ENCODE measurements at places on chromosomes 5 and 9.

- peak; percentile 5 for DNase-seq
Measured at GRCh38 chr9:71097671-71098070, 23.8 kb downstream of the TRPM3 start.

DNA sequence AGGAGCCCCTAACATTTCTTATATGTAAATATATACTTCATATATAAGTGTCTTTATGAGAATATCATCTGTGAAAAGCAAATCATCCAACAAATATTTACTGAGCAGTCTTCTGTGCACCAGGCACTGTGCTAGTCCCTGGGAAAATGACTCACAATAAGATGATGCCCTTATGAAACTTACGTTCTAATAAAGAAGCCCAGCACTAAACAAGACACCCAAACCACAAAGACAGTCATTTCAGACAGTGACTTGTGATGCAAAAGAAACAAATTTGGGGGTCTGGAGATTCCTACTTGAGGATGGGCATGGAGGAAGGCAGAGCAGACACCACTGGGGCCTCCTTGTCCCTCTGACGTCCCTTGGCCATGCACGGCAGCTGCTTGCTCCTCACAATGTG lies 30.6 kb upstream of the PPP1R2B start:
- DNase-seq, result no peak

DNA sequence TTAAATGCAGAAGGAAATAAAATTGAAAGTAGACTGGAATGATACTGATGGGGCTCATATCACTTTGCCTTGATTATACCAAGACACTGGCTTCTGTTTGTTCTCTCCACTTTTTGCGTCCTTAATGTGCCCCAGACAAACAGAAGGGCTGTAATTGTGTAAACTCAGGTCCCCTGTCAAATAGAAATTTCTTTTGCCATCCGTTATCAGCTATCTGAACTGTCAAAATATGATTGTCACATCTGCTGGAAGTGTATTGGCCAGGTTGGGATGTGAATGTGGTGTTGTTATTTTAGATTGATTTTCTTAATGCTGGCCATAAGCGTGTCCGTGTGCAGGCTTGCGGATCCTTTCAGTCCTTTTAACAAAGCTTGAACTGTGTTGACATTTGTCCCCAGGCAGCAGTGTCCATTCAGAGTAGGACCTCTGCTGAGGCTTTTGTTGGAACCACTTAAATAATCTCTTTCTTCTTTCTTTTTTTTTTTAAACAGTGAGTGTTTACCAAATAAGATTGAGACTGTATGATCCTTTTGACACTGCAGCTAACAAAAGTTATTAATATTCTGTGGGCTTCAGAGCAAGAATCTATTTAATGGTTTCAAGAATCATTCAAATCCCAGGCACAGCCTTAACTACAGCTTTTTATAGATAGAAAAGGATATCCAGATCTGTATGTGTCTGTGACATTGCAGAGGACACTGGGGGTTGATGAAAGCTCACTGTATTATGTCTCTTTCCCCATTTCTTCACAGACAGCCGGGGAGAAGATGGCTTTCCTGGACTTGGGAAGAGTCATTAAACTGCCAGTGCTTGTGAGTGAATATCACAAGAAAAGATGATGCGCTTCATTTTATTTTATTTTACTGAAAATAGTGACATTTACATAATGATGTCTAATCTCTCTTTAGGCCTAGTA lies 171.7 kb downstream of the ZNF608 start:
- DNase-seq, result no peak

- DNase-seq, result no peak
Measured at GRCh38 chr5:16192311-16192710, 12.7 kb upstream of the MARCHF11 start.

DNA sequence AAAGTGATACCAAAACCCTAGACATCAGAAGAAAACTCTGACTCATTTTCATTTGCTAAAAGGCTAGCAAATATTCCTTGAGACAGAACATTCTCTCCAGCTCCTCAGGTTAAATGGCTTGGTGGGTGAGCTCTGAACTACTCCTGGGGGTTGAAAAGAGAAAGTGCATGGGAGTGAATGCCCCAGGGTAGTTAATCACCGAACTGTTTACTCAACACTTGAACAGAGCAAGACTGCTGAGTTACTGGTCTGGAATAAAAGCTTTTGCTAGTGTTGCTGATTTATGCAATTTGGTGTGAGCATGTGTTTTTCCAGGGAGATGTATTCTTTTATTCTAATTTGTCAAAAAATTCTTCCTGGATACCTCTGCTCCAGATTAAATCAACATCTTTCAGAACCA lies 88.3 kb upstream of the PRDM9 start:
- DNase-seq, result no peak

DNA sequence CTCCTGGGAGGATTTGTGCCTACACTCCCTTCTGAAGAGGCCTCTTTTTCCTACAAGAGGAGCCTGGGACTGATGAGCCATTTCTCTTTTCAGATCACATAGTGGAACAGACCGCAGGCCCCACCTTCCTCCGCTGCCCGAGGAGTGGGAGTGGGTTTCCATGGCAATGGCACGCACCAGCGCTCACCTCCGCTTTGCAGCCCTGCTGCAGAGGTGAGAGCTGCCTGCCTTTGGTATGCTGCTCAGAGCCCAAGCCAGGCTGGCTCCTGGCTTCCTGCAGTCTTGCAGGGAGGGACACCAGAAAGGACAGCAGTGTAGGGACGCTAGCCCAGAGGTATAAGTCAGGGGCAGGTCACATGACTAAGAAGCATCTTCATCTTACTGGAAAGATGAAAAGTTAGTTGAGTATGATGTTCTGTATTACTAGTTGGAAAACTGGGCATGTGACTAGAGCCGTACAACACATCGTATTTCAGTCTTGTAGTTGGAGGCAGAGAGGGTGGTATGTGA lies 12.4 kb downstream of the PTTG1 start:
- DNase-seq, result no peak

DNA sequence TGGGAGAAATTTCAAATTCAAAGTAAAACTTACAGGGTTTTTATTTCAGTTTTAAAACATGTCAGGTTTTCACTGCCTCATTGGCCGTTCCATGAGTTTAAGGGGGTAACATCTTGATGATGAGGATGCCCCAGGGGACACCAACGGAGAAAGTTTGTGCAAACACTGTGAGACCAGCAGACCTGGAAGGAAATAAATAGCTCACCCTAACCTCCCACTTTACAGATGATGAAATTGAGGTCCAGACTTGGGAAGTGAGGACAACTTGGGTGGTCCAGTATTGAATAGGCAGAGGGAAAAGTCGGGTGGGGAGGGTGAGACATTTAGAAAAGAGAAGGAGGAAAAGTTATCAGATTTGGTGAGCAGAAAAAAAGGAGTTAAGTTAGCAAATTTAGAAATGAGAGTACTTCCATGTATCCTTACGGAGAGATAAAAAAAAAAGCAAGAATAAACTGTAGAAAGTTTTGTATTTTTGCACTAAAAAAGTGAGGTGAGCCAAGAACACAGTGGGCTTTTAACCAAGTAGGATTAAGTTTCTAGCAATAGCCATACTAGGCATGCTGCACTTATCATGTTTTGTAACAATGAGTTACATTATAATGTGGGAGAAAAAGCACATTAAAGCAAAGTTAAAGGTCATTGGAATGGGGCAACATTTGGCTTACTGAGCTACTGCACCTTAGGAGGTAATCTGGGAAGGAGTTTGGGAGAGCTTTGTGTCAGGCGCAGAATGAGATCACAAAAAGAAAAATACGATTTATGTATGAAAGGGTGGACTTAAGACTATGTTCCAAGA lies 125.1 kb downstream of the GAS1 start:
- no peak for DNase-seq

DNA sequence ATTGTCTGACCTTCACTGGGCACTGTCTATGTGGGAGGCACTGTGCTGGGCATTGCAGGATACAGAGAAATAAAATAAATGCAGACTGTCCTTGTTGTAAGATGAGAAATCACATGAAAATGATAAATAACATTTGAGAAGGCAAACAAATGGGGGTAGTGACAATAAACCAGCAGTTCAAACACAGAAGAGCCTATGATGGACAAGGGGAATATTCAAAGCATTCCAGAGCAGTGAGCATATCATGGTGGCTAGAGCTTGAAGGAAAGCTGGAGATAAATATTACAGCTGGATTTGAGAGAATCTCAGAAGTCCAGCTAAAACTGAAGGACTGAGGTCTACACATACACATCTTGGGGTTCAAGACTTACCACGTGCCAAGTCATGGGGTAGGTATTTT lies 209.9 kb downstream of the ASTN2 start:
- no peak for DNase-seq

- no peak for DNase-seq
Measured at GRCh38 chr5:124285071-124285470, 461.4 kb downstream of the ZNF608 start.

DNA sequence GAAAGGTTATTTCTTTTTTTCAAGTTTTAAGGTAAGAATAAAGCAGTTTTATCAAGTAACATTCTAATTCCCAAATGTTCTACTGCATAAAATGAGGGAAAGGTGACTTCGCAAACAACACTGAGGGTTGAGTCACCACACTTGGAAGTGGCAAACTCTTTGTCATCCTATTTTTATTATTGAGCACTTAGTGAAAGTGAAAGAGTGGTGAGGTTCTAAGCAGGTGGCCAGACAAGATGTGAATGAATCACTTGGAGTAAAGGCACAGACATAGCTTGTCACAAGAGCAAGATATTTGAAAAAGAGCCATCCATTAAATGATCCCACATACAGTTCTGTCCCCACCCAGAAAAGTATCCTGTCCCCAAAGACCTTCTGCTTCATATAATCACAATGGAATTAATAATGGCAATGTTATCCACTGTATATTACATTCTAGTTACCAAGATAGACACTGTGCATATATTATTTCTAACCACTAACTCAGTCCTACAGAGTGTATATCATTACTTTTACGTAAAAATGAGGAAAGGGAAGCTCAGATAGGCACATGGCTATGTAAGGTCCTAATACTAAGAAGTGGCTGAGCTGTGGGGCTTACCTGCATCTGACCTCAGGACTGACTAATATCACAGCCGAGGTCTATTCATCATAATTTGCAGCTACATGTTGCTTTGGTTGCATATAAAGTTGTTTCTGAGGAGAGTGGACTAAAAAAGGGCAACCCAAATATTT lies 730.4 kb upstream of the MEF2C start:
- peak; percentile 8 for DNase-seq

DNA sequence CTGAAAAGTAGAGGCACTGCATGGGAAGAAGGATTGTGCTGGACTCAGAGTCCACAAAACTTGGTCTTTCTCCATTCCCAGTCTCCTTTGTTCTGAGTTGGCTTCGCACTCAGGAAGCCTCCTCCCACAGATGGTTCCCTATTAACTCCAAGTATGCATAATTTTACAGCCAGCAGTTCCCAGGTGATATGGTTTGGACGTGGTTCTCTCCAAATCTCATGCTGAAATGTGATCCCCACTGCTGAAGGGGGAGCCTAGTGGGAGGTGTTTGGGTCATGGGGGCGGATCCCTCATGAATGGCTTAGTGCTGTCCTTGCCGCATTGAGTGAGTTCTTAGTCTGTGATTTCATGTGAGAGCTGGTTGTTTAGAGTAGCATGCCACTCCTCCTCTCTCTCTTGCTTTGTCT lies 86.6 kb downstream of the FEM1C start:
- no peak for DNase-seq

- no peak for DNase-seq
Measured at GRCh38 chr5:134420343-134420742, 8.7 kb upstream of the CDKN2AIPNL start.

- no peak for DNase-seq
Measured at GRCh38 chr5:112143690-112144089, 275.4 kb downstream of the EPB41L4A start.

DNA sequence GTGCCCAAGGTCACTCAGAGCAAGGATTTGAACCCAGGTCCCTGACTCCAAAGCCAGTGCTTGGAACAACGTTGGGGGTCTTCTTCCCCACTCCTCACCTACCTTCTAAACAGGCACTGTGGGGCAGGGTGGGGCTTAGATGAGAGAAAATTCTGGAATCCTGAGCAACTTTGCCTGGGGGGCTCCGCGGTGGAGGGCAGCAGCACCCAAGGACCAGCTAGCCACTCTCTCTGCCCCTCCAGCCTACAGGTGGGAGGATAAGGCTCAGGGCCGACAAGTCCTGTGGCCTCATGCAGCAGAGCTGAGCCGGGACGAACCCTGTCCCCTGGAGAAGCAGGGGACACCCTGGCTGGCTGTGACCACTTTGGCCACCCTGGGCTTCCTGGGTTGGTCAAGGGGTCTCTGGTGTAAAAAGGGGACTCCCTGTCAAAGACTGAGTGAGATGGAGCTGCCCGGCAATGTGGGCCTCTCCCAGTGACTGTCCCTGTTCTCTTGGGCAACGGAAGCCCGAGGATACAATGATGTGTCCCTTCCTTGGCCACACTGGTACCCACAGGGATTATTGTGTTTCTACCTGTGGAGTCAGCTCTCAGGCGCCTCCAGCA lies 26.5 kb downstream of the CEL start:
- DNase-seq, result no peak

- no peak for DNase-seq
Measured at GRCh38 chr5:308672-309271, 12.7 kb upstream of the AHRR start.

DNA sequence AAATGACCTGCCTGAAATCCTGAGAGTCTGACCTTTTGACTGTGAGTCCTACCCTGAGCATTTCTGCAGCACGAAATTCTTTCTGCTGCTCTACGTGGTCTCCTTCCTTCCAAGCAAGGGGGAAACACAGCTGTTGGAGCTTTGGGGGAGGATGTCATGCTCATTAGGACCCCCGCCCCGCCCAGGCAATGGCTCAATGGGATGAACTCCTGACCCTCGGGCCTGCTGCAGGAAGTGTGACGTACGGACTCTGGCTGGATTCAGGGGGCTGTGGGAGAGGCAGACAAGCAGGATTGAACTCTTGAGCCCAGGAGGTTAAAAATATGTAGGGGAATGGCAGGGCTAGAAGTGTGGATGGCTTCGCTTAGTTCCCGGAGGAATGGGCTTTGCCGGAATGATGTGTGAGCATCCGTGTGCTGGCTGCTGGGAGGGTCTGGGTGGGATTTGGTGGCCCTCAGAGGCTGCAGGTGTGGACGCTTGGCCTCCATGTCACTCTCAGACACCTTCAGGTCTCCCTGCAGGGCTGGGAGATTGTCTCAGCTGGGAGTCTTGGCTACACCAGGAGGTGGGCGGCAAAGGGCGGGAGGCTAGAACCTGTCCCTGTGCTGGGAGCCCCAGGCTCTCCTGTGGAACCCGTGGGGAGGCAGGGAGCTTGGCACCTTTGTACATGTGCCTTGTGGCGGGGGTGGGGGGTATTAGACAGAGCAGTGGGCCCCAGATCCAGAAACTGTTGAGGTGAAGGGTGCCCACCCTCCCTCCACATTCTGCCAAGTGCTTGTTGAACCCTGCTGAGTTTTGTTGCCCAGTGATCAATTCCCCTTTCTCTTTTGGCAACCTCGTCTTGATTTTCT lies 26.3 kb downstream of the STC2 start:
- no peak for DNase-seq

GRCh38 chr9:21324047-21324446 lies 11.2 kb downstream of the KLHL9 start:
- DNase-seq, result peak; percentile 44

DNA sequence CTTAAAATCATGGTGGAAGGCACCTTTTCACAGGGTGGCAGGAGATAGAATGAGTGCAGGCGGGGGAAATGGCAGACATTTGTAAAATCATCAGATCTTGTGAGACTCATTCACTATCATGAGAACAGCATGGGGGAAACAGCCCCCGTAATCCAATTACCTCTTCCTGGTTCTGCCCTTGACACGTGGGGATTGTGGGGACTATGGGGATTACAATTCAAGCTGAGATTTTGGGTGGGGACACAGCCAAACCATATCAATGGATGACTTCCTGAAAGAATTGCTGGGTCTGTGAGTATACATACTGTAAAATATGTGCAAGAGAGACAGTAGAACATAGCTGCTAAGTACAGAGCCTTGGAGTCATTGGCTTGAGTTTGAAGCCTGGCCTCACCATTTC lies 47.0 kb downstream of the KIAA1958 start:
- no peak for DNase-seq

Measured in suppressor macrophage treated with lipopolysaccharide for 1 hour (primary cell).